ENCODE measurements at places on chromosomes 5 and 9.

GRCh38 chr5:63240063-63240755 is 661.6 kb downstream of the LRRC70 start:
- no peak for DNase-seq

GRCh38 chr9:90025816-90026215 is 421.0 kb downstream of the GADD45G start:
- DNase-seq, result no peak

DNA sequence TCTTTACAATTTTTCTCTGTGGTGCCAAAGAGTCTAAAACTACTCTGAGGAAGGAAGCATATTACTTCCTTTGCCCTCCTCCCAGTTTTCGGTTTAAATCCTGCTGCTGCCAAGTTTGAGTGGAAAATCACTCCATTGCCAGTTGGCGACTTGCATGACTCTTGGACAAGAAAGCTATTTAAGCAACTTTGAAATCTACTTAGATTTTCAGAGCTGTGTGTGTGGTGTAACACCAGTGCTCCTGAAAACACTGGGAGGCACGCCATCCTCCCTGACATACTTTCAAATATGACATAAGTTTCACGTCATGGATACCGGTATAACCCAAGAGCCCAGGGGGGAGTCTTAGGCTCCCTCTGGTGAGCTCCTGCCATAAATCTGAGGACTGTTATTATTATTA is 83.5 kb upstream of the RIOK2 start:
- no peak for DNase-seq

DNA sequence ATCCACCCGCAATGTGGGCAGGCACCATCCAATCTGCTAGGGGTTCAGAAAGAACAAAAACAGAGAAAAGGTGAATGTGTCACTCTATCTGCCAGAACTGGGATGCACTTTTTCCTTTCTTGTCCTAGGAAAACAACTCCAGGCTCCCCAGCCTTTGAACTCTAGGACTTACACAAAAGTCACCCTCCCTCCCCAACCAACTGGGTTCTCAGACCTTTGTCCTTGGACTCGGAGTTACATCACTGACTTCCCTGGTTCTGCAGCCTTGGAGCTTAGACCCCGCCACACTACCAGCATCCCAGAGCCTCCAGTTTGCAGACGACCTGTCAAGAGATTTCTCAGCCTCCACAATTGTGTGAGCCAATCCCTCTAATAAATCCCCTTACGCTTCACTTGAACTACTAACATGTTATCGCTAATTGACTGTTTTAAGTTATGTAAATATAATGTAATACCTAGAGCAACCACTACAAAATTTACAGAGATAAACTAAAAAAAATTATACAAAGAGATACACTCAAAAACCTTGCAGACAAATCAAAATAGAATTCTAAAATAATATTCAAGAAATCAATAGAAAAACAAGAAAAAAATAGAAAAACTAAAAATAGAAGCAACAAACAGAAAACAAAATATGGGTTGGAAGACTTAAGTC is 5.3 kb upstream of the UBLCP1 start:
- no peak for DNase-seq

- no peak for DNase-seq
Observed at GRCh38 chr5:119902593-119902992, 273.2 kb downstream of the FAM170A start.

- no peak for DNase-seq
Observed at GRCh38 chr9:69719983-69720382, 39.8 kb downstream of the PTAR1 start.

DNA sequence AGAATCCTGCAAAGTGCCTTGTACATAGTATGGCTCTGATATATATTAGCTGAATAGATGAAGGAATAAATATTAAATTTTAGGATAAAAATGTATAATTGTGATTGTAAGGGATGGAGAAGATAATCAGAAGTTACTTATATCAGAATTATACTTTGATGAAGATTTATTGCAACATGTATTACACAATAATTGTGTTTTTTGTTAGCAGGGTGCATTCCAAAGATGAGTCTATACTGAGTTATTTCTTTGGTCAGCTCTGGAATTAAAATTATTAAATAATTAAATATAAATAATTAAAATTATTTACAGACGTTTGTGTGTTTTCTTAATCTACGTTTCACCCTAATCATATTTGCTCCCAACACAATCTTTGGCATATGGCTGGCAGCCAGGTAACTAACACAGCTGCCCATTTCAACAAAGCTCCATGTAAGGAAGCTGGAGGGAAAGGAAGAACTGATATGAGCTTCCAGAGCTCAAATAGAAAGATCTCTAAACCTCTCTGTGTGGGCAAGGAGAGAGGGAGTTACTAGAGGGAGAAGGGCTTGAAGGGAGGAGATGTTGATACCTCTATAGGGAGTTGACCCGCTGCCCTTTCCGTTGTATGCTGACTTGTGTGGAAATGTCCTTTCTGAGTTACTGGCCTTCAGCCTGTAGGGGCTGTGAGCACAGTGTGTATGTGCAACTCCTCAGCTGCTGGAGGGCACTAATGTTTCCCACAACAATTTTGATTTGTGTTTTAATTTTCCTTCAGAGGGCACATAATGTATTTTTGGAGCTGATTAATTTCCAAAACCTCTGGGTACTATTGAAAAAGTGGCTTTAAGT is 403.4 kb downstream of the MAN2A1 start:
- DNase-seq, result no peak

GRCh38 chr5:14669975-14670374 is 5.5 kb downstream of the OTULIN start:
- no peak for DNase-seq

DNA sequence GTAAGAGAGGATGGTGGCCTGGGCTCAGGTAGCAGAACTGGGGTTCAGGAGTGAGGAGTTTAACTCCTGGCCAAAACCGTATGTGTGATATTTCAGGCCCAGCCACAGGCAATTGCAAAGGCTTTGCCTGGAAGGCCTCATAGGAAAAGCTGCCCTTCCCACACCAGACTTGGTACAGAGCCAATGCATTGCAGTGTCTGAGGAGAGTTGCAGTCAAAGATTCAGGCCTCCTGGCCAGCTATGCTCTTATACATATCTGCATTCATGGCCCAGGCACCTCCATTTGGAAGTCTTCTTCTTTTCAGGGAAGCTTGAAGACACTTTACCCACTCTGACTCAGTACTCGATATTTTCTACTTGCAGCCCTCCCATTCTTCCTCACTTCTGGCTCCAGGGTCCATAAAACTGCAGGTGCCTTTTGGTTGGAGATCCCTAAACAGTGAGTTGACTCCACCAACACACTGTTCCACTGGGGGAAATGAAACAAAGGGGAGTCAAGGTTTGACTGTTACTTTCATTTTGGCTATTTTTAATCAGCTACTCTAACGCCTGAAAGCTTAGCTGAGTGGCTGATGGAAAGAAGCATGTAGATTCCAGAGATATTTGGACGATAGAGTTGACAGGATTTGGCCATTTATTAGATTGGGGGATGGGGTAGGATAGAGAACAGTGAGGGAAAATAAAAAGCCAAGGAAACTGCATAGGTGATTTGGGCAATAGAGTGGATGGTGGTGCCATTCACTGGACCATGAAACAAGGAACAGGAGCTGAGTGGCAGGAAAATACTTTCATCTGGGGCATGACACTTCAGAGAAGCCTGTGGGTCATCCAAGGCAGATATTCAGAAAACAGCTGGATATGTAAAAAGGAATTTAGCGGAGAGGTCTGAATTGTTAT is 30.6 kb upstream of the IL33 start:
- DNase-seq, result no peak

GRCh38 chr5:125409861-125410536 is 663.6 kb upstream of the ZNF608 start:
- DNase-seq, result no peak

GRCh38 chr9:96088510-96088909 is 213.0 kb downstream of the ERCC6L2 start:
- DNase-seq, result no peak

GRCh38 chr5:54440456-54440893 is 15.0 kb upstream of the HSPB3 start:
- DNase-seq, result no peak

DNA sequence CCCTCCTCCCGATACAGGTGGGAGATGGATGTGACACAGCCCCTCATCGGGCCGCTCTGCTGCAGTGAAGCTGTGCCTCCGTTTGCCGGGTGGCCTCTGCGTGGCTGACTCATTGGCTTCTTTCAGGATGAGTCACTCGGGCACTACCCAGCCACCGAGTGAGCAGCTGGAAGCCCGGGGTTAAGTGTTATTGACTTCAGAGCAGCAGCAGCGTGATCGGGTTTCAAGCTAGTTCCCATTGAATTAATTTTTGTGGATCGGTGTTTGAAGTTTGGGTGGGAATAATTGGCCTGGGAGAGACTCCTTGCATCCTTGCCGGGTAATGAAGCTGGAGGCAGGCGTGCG is 266.4 kb upstream of the IRX4 start:
- DNase-seq, result no peak

DNA sequence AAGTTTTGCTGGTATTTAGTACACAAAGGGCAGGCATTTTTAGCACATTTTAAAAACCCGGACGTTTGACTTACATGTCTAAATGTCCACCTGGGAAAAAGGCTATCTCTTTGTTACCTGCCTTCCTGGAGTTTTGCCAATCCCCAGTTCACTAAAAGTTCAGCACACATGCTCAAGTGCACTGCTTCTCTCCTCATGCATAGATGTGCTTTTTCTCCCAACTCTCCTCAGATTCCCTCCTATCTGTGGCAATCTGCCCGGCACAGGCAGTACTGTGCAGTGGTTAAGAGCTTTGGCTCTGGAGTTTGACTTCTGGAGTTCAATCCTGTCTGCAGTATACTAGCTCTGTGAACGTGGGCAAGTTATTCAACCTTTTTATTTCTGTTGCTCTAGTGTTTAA is 8.3 kb upstream of the CCNO start:
- no peak for DNase-seq

DNA sequence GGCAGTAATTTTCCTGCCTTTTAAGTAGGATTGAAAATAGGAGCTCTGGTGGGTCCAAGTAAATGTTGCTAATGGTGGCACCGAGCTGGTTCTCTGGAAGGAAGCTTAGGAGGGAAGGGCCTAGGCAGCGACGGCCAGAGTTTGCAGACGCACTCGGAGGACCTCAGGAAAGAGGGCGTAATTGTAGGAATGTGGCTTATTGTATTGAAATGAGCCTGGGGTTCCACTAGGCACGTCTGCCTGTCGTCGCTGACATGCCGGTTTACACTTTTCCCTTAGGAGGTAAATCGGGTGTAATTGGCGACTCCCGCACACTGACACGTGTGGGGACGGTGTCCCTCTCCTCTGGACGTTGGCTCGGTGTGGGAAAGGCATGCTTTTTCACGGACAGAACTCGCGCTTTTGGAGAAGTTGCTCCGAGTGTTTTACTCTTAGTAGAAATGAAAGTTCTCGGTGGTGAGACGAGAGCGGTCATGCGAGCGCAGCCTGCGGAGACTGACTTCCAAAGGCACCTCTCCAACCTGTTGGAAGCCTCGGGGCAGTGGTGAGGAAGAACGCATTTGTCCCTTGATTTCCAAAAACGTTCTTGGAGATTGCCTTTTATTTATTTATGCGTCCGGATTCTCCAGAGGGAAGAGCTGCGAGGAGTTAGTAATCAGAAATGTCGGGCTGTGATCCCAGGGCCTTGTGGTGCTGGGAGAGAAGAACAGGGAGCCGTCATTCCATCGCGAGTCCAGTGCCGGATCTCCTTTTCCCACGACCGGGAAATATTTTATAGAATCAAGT is 1.3 kb downstream of the NR4A3 start:
- peak; percentile 14 for DNase-seq

DNA sequence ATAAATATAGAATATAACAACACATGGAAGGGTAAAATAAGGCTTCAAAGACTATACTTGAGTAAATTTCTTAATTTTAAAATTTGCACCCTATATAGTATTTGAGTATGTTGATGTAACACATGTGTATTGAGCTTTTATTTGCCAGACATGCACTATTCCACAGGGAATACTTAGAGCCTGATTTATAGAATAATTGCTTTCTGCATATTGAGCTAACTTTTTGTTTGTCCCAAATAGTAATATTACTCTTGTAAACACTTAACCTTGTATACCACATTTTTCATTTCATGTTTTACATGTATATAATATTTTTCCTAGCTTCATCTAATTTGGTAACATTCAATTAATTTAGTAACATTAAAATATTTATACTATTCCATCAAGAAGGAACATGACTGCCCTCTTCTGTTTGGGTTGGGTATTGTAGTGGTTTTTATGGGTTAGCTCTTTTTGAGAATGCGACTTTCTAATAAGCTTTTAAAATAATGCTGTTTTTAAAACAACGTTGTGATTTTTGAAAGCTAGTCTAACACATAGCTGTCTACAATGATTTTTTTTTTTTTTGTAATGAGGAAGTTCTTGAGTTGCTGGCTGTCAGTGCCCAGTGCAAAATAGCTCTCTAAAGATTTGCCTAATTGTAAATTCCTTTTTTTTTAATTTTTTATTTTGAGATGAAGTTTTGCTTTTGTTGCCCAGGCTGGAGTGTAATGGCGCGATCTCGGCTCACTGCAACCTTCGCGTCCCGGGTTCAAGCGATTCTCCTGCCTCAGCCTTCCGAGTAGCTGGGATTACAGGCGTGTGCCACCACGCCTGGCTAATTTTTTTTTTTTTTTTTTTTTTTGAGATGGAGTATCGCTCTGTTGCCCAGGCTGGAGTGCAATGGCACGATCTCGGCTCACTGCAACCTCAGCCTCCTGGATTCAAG is 4.8 kb downstream of the SUB1 start:
- peak; percentile 41 for DNase-seq

DNA sequence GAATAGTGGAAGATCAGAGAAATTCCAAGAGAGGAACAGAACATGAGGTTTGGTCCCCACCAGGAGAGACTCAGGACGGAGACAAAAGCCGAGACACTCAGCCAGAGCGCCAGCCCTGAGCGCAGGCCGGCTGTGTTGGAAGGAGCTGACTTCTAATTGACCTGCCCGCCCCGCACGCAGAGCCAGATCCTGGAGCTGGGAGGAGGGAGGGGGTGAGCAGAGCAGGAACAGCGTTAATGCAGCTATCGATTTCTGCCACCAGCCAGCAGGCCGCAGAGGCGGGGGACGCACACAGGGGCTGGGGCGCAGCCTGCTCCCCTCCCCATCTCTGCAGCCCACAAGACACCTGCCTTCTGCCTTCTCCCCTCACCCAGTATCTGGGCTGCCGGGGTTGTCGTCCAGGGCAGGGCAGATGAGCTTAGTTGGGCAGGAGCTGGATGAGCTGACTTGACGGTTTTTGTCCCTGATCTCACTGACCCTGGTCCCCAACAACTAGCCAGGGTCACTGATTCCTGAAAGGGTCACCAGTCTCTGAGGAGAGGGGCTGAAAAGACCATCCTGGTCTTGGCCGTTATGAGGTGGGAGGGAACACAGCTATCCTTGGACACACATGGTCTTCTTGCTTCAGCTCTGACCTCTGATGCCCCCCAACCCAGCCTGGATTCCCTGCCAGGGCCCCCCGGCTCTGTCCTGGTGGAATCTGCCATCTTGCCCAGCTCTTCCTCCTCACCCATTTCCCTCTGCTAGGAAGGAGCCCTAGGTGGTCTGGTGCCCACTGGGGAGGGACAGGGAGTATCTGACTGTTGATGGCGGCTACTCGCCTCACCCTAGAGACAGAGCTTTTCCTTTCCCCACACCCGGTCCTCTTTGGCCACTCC is 29.8 kb downstream of the CXXC5 start:
- DNase-seq, result no peak

DNA sequence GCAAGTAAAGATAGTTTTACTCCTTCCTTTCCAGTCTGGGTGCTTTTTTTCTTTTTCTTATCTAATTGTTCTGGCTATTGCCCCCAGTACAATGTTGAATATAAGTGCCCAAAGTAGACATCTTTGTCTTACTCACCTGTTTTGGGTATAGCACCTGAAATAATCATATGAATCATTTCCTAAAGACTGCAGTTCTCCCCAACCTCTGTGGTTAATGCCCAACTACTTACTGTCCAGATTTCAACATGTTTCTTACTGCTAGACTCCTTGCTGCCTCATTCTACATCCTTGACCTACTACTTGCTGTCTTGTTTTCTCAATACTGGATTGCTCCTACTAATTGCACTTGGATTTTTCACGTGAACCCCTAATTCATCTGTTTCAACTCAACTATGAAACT is 8.8 kb upstream of the HSDL2 start:
- DNase-seq, result no peak

Data from HS-27A (cell line).